ENCODE measurements at places on chromosomes 7 and 10. TPM values are rescaled to one million over a fixed set of nuclear protein-coding genes. Genes with fewer than 3 reads are reported as not detected.

TRIL gene
- 1.4 TPM for polyA plus RNA-seq

FAM221A gene
- 17.7 TPM for polyA plus RNA-seq

GOLGA7B gene
- polyA plus RNA-seq = 30.4 TPM

TMEM213 gene
- polyA plus RNA-seq = not detected

CTAGE8 gene
- not detected for polyA plus RNA-seq

NET1 gene
- polyA plus RNA-seq = 8.0 TPM

All from neural cell (in vitro differentiated cells).